Left ventricle myocardium superior (tissue), 1 donor: ENCODE measurements at places on chromosomes 2 and 18.
A peak's percentile ranks its signal among the peaks of the same experiment; 100 is the strongest.

DNA sequence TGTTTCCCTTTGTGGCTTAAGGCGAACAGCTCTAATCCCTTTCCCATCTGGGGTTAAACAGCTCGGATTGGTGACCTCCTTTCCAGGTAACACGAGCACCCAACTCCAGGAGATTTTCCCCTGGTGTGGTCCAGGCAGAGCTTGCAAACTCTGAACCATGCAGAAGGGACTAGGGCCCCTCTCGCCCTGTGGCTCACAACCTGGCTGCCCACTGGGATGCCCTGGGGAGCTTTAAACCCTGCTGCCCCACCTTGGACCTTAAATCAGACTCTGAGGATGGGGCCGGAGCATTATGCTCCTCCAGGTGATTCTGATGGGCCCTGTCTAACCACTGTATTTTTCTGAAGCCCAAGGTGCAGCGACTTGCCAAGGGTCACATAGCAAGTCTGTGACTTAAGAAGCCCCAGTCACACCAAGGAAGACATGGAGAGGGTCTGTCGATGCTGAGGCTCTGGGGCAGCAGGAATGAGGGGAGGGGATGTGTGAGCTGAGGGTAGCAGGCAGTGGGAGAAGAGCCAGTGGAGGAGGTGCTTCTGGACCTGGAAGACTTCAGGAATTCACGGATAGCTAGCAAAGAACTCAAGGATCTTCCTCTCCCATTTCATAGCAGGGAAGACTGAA lies 5.9 kb downstream of the ARID5A start:
- DNase-seq: no peak

DNA sequence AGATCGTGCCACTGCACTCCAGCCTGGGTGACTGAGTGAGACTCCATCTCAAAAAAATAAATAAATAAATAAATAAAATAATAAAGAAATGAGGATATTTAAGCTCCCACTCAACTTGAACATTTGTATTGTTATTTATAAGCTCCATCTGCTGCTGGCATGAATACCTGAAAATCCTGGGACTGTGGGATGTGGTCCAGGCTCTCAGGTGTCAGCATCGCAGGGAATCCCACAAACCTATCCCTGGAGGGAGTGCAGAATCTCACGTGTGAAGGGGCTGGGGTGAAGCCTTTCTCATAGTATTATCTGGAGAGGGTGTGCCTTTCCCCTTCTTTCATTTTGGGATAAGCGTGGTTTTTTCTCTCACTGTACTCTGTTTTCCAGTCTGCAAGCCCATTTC lies 47.4 kb upstream of the POLE4 start:
- DNase-seq: no peak

- DNase-seq: no peak
These were observed 15.4 kb upstream of the FAP start for GRCh38 chr2:162258686-162259085.

DNA sequence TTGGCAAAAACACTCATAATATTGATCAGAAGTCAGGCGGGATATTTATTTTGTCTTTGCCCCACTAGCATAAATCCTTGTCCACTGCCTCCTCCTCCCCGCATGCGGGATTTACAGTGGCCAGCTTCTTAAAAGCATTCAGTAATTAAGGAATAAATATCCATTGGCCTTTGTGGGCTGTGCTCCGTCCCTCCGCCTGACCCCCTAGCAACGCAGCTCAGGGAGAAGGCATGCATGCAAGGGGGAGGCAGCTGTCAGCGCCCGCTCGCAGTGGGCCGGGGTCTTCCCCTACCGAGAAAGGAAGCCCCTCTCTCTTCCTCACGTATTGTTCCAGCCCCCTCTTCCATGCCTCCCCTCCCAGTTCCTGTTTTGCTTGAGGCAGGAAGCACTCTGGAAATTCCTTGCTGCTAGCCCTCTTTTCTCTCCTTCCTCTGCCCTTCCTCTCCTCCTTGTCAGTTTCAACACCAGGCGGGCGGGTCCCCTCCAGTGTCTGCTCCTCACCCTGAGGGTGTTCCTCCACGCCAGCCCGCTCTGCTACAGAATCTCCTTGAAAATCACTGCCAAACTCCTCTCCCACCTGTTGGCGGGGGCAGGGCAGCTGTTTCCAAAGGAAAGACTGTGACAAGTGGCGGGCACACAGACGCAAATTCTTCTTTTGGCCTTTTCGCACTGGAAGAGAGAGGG lies 60.1 kb downstream of the GBX2 start:
- DNase-seq: no peak

DNA sequence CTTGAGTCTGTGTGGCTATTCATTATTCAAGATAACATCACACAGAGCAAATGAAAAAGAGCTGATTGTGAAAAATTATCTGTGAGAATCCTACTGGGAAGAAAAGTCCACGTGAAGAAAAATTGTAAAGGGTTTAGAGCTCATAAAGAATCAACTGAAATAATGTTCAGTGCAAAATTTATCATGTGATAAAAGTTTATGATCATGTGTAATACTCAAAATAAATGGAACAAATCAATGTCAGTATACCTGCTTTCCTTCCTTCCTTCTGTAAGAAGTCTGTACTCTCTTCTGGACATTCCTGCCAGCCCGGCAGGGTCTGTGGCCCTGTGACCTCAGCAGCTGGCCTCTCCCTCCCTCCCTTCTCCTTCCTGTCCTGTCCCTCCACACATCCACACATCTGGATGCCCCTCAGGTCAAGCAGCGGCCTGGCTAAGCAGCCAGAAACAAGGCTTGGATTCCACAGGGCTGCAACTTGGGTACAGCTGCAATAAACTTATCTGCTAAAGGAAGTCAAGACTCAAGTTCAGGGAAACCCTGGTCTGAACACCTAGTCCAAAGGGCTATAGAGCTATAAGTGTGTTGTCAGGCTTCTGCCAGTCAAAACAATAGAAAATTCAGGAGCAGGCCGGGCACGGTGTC lies 172.1 kb downstream of the MREG start:
- peak; percentile 33 for DNase-seq

GRCh38 chr18:11948852-11949523 lies 32.3 kb upstream of the IMPA2 start:
- no peak for DNase-seq

- no peak for DNase-seq
These were observed 130.5 kb downstream of the NCK2 start for GRCh38 chr2:105875241-105875640.

- no peak for DNase-seq
These were observed 192.7 kb upstream of the REV1 start for GRCh38 chr2:99682275-99683060.

DNA sequence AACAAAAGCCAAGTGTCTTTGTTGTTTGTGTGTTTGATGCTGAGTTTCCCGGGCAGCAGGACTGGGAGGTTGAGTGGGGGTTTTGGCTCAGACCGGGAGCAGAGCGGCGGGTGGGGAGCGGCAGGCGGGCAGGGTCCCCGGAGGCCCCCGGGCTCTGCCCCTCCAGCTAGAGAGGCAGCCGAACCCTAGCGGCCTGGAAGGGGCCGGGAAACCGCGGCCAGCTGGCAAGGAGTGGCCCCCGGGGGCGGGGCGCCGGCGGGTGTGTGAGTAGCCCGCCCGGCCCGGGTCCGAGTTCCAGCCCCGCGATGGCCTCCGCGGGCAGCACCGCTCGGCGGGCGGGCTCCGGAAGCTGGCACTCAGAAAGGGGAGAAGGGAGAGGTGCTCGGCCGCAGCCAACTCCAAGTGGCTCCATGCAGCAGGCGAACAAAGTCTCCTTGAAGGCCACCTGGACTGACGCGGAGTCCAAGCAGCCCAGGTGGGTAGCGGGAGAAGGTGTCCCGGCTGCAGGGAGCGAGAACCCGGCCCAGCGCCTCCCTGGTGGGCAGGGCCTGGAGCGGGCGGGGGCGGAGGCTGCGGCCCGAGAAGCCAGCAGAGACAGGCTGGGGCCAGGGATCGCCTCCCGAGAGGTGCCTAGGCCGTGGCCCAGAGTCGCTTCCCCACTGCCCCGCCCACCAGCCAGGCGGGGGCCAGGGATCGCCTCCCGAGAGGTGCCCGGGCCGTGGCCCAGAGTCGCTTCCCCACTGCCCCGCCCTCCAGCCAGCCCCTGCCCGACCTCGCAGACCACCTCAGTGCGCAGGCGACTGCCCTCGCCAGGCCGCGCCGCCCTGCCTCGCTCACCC lies at the start of gene ANKRD53:
TSS of gene ANKRD53 (plus strand) at position 290 of the 839 bp plus-strand sequence. CDS start at position 306, 16 bp downstream.
- peak; percentile 75 for DNase-seq

- DNase-seq: no peak
These were observed 9.3 kb upstream of the AGBL5 start for GRCh38 chr2:27042159-27042661.

DNA sequence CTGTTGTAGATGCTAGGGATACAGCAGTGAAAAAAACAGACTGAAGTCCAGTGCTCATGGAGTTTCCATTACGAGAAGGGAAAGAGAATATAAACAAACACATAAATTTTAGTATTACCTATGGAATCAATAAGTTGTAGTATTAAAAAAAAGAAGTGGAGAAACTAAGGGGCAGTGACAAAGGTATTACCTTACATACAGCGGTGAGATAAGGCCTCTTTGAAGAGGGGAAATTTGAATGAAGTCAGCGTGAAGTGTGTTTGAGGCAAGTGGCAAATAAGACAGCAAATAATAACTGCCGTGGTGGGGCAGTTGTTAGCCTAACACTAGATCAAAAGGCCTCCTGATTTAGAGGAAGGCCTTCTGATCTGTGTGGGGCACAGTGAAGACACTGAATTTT lies 57.9 kb downstream of the TLK1 start:
- DNase-seq: no peak

DNA sequence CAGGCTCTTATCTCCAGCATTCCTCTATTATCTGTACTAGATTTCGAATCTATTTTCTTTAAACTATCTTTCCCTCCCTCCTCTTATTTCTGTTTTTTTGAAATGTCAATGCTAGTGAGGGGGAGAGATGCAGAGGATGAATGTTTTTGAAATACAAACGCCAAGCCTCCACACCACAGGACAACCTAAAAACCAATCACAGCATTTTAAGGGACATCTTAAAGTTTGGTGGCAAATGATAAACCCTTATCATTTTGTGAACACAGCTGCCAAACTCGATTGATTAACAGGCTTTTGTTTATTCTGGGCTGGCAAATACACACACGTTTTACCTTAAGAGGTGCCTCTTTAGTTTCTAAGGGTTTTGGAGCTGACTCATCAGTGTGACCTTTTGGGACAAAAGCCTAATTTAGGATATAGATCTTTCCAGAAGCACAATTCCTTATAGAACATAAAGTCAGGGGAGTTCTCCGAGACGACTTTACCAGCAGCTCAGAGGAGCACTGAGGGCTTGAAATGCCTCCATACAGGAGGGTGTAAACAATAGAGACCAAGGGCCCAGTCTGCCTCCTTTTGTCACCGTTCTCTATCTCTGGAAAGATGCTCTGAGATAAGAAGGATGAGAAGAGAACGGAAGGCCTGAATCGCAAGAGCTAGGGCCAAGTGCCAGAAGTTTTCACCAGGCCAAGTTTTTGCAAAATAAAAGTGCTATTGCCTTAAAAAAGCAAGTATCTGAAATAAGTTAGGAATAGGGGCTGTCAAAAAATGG lies 4.2 kb upstream of the MEIS1 start:
- no peak for DNase-seq

- DNase-seq: no peak
These were observed 303.5 kb upstream of the ACVR2A start for GRCh38 chr2:147541314-147541713.

DNA sequence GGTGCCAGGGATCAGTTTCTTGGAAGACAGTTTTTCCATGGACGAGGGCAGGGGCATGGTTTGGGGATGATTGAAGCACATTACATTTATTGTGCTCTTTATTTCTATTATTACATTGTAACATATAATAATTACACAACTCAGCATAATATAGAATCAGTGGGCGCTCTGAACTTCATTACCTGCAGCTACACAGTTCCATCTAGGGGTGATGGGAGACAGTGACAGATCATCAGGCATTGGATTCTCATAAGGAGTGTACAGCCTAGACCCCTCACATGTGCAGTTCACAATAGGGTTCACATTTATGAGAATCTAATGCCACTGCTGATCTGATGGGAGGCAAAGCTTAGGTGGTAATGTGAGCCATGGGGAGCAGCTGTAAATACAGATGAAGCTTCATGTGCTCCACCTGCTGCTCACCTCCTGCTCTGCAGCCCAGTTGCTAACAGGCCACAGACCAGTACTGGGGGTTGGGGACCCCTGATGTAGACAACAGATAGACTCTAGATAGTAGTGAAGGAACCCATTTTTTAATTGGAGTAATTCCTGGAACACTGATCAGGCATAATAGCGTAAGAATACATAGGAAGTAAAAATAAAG lies 41.5 kb upstream of the MC4R start:
- no peak for DNase-seq

DNA sequence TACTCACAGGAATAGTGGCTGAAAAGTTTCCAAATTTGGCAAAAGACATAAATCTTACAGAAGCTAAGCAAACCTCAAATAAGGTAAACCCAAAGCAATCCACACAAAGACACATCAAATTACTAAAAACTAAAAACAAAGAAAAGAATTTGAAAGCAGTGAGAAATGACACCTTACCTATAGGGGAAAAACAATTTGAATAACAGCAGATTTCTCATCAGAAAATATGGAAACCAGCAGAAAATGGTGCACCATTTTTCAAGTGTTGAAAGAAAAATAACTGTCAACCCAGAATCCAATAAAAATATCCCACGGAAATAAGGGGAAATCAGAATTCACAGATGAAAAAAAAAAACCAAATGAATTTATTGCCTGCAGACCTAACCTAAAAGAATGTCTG lies 138.6 kb downstream of the PIGN start:
- DNase-seq: no peak

DNA sequence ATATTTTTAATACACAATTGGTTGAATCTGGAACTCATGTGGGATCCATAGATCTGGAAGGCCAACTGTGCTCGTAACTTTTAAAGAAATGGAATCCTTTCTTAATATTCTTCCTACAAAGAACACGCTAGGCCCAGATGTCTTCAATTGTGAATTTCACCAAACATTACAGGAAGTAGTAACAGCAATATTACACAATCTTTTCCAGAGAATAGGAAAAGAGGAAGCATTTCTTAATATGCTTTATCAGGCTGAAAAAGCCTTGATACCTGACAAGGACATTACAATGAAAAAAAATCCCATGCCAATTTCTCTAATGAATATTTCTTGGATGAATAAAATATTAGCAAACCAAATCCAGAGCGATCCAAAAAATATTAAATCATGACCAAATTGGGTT lies 80.3 kb upstream of the HAAO start:
- no peak for DNase-seq

DNA sequence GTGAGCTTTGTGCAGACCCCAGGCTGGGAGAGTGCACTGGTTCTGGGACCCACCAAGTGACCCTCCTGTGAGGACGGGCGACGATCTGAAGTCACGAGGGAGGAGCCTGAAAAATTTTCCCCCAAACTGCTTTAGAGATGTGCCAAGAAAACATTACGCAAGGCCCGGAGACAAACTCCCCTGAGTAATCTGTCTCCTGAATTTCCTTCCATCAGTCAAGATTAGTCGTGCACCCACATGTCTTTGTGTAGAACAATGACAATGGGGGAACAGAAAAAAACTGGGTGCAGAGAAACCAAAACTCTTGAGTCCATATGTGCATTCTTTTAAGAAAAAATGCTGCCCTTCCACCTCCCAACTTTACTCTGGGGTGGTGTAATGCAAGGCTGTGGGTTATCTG lies 12.6 kb upstream of the NCK2 start:
- DNase-seq: no peak

- no peak for DNase-seq
These were observed 6.5 kb upstream of the KLHL29 start for GRCh38 chr2:23378496-23378895.

- DNase-seq: no peak
These were observed 77.8 kb downstream of the PID1 start for GRCh38 chr2:229193281-229193680.

GRCh38 chr2:47512581-47513083 lies 109.7 kb downstream of the MSH2 start:
- DNase-seq: no peak
